ENCODE measurements at places on chromosomes 11 and 22.

DNA sequence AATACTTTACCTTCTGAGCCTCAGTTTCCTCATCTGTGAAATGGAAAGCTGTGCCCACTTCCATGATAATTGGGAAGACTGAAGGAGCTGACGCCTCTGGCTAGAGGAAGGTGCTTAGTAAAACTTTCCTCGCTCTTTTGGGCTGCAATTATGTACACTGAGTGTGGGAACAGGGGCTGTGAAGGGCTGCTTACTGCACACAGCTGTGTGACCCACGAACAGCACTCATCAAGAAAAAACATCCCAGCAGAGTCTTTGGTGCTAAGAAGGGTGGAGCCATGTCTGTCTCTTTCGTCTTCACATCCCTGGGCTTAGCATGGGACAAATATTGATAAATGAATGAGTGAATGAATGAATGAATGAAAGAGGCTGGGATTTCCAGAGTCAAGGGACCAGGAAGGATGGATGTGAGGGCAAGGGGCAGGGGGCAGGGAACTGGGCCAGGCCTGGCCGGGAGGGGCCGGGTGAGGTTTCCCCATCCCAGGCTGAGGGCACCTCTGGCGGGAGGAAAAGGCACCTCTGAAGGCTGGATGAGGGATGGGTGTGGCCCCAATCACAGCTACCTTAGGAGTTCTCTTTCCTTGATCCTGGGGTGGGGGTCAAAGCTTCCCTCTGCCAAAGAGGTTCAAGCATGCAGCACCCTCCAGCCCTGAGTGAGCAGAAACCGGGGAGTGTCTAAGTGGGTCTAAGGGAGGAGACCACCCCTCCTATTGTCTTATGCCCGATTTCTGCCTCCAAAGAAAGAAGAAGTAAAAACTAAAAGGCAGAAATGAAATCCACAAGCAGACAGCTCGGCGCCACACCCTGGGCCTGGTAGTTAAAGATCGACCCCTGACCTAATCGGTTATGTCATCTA, 9.2 kb upstream of the CD5 start:
- no peak for DNase-seq

- no peak for DNase-seq
These were observed 2.1 kb downstream of the AIP start for GRCh38 chr11:67484847-67485311.

- no peak for DNase-seq
These were observed 1241.5 kb downstream of the BRD1 start for GRCh38 chr22:48585916-48586798.

GRCh38 chr11:43638717-43639116, 41.8 kb upstream of the HSD17B12 start:
- no peak for DNase-seq

GRCh38 chr11:36014898-36015665, 71.2 kb downstream of the LDLRAD3 start:
- DNase-seq = no peak
